Right ventricle myocardium superior (tissue), 1 donor: ENCODE measurements at places on chromosomes 11 and 22. TPM values are rescaled to one million over a fixed set of nuclear protein-coding genes. Genes with fewer than 3 reads are reported as not detected.
A peak's percentile ranks its signal among the peaks of the same experiment; 100 is the strongest.

Gene TM7SF2
- 72.4 TPM for total RNA-seq

Gene NPTXR
- 16.8 TPM for total RNA-seq

Gene CABP4
- total RNA-seq, result 0.75 TPM

Gene BTG4
- total RNA-seq, result not detected

Gene MIAT
- total RNA-seq, result 0.48 TPM

Gene NDUFS3
- total RNA-seq, result 350 TPM

Gene ZNF280B
- total RNA-seq, result 0.43 TPM

Gene RAB38
- 0.73 TPM for total RNA-seq

Gene CARNS1
- 15.0 TPM for total RNA-seq

Gene OR51F1
- not detected for total RNA-seq

Gene SIRT3
- 42.6 TPM for total RNA-seq

Gene NCAPH2
- 28.8 TPM for total RNA-seq

GRCh38 chr22:34776817-34777216 is 289.1 kb upstream of the ISX start:
- DNase-seq, result no peak

DNA sequence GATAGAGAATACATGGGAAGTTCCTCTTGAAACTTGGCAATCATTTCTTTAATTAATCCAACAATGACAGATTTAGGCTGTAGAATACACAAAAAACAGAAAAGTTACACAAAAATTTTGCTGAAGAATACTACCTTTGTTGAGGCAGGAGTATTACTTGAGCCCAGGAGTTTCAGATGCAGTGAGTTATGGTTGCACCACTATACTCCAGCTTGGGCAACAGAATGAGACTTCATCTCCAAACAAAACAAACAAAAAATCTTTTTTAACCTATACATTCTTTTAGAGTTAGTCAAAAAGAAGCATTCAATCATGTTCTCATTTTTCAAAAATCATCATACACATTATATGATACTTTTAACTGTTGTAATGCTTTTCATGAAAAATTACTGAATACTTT is 22.1 kb downstream of the UEVLD start:
- no peak for DNase-seq

DNA sequence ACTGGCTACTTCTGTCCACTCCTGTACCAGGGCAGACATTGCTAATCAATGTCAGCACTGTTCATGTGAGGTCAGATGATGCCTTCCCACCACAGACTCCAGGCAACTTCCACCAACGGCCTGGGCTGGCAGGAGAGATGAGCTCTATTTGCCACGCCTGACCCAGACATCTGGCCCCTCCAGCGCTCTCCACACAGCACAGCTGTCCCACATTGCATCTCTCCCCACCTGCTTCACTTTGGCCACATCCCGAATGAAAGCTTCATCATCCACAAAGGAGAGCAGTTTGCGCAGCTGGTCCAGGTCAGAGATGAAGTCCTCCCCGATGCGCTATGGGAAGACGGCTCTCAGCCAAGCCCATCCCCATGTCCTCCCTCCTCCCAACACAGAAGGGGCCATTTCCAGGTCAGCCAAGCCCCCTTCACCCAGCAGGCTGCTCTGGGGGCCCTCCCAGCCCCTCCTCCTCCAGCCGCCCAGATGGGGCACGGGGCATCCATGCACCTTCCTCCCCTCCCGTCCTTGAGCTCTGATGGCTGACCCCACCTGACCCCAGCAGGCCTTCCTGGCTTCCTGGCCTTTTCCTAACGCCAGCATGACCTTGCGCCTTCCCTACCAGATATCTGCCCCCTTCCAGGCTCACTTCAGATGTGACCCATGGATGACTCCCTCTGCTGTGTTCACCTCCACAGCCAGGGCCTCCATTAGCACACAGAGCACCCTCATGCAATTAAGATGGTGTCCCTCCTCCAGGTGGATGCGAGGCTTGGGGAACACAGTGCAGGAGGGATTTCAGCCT is 7.4 kb downstream of the PYGM start:
- DNase-seq, result peak; percentile 20

GRCh38 chr11:21896746-21897602 is 295.9 kb upstream of the ANO5 start:
- no peak for DNase-seq

- DNase-seq, result no peak
Measured at GRCh38 chr22:39600491-39601179, 30.1 kb downstream of the CACNA1I start.

GRCh38 chr22:26426924-26427323 is 2.1 kb upstream of the ASPHD2 start:
- no peak for DNase-seq

GRCh38 chr11:81869351-81870065 is 864.2 kb downstream of the FAM181B start:
- DNase-seq, result no peak

- DNase-seq, result no peak
Measured at GRCh38 chr11:86120807-86121206, 51.9 kb upstream of the PICALM start.

DNA sequence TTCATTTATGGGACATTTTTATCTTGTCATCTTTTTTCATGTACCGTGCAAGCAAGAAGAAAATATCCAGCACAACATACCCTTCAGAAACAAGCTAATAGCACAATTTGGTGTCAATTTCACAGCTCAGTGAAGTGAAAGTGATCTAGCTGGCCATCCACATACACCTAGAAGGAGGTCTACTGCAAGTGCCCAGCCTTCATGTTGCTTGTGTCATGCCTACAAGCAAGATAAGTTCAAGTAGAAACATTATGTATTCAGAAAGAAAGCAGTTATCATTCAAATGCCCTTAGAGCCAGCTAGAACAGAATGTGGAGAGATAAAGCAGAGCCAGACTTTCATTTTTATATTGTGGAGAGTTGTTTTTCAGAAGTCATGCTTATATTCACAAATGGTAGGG is 325.7 kb upstream of the PITPNB start:
- no peak for DNase-seq

DNA sequence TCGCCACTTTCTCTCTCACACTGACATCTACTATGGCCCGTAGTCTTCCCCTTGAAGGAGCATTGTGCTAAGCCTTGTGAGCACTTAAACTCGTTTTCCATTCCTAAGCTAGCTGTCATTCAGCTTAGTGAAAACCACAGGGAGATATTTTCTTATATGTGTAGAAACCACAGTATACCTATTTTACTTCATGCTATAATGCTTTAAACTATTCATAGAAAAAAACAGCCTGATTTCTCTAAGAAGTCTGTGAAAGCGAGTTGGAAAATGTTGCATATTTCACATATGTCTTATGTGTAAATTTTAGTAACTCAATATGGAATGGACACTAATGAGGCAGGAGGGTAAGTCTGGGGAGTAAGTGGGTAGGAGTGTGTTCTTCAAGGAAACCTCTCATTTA is 194.3 kb upstream of the CTSC start:
- no peak for DNase-seq

- DNase-seq, result no peak
Measured at GRCh38 chr11:639332-639955, 2.4 kb downstream of the DRD4 start.

GRCh38 chr11:20051469-20052399 is 108.5 kb downstream of the DBX1 start:
- DNase-seq, result no peak

DNA sequence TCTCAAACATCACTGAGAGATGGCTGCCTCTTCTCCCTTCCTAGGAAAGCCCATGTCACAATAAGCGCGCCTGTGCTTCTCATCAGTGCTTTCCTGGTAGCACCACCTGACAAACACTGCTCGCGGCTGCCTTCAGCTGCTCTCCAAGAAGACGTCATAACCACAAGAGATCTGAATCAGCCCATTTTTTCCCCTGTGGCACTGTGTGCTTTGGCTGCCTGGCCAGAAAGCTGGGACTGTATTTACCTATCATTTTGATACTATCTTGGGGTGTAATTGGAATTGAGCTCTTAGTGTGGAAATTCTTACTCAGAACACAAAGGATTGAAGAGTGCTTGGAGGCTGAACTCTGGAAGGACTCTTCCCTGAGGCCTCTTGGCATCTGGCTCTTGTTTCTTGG is 50.3 kb upstream of the EHF start:
- DNase-seq, result no peak

DNA sequence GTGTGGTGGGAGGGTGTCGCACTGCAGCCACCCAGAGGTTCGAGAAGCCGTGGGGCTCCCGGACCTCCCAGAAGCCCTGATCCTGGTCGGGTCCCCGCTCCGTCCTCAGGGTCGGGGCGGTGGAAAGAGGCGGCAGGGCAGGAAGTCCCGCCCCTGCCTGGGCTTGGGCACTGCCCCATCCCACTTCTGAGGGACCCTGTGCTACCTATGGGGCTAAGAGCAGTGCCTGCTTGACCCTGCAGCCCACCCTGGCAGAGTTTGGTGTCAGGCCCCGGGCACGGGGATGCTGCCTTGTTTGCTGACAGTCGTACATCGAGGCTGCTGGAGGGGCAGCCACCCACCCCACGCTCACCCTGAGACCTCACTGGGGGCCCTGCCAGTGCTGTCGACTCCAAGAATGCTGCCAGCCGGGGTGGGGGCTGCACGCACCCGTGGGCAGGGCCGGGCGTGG is 19.4 kb downstream of the RNH1 start:
- DNase-seq, result no peak

GRCh38 chr11:1073851-1074243 is 827 bp upstream of the MUC2 start:
- no peak for DNase-seq

DNA sequence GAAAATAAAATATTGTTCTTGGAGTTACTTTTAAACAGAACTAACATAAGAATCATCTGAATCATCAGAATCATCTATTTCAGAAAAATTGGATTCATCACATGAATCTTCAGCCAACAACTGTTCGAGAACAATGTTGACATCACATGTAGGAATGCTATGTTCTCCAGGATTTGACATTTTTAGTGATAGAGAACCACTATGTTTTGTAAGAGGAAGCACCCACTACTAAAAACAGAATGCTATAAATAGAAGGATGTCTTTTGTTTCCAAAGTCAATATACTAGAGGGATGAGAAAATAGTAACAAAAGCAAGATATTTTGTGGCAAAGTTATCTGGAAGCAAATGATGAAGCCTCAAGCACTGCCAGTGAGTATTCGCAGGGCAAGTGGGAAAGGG is 263.4 kb upstream of the DDI1 start:
- DNase-seq, result no peak

- no peak for DNase-seq
Measured at GRCh38 chr11:11931461-11932055, 76.9 kb downstream of the DKK3 start.

- no peak for DNase-seq
Measured at GRCh38 chr11:33708985-33709384, 8.4 kb upstream of the C11orf91 start.

DNA sequence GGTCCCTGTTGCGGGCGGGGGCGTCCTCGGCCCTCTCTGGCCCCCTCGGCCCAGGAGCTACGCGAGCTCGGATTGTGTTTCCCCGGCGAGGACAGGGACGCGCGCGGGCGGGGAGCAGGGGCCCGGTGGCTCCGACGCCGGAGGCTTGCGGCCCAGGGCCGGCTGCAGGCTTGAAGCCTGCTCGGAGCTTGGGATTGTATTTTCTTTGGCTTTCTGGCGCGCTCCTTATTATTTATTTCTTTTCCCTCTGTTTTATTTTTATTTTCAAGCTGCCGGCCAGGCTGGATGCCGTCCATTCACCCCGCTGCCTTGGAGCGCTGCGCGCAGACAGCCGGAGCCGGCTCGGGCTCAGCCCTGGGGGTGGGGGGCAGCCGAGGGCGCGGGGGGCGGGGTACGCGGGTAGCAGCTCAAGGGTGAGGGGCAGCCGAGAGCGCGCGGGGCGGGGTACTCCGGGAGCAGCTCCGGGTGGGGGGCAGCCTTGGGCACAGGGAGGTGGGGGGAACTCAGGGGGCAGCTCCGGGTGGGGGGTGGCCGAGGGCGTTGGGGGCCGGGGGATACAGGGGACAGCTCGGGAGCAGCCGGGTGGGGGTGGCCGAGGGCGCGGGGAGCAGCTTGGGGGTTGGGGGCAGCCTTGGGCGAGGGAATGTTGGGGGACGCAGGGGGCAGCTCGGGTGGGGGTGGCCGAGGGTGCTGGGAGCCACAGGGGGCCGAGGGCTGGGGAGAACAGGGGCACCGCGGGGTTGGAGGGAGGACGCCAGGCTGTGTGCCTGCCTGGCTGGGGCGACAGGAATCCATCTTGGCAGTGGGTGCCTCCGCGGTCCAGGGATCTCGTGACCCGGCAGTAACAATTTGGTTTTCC is 42.7 kb downstream of the KCNJ1 start:
- DNase-seq, result no peak

GRCh38 chr11:64996710-64997380 is at the start of gene BATF2:
TSS of gene BATF2 (minus strand) at chr11:64996971. CDS start at chr11:64996914, 57 bp downstream.
- DNase-seq, result peak; percentile 79

- DNase-seq, result no peak
Measured at GRCh38 chr22:21032037-21032867, at the start of gene SLC7A4. TSS of gene SLC7A4 (minus strand) at chr22:21032561. CDS start at chr22:21031812, 749 bp downstream.

DNA sequence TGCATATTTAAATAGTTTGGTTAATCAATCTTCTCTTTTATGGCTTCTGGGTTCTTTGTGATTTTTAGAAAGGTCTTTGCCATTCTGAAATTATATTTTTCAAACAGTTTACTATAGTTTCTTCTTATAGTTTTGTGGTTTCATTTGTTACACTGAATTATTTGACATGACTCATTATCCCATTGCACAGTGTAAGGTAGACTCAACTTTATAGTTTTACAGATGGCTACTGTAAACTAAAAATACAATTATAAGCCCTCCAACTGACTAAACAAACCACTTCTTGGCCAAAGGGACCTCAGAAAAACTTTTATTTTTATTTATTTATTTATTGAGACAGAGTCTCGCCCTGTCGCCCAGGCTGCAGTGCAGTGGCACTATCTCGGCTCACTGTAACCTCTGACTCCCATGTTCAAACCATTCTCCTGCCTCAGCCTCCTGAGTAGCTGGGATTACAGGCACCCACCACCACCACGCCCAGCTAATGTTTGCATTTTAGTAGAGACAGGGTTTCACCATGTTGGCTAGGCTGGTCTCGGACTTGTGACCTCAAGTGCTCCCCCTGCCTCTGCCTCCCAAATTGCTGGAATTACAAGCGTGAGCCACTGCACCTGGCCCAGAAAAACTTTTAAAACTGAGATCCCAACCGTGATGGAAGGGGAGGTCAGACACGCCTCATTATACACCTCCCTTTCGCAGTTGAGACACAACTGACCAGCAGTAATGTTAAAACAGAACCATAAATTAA is 14.1 kb upstream of the RAC2 start:
- no peak for DNase-seq

GRCh38 chr11:44788536-44789261 is 61.9 kb downstream of the TSPAN18 start:
- no peak for DNase-seq

- peak; percentile 80 for DNase-seq
Measured at GRCh38 chr11:66045177-66045639, 3.8 kb downstream of the GAL3ST3 start.

DNA sequence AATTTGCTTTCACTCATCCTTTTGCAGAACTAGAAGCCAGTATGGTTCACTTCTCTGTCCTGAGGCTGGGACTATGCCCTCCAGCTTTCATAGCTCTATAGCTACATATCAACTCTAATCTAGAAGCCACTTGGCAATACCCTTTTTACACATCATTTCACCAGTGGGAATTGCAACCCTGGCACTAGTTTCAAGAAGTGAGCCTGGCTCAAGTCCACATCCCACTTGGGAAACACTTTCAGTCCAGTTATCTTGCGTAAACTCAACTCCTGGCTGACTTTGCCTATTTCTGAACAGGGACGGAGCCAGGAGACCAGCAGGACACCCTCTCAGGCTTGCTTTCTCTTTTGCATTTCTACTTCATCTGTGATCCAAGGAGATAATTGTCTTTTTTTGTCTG is 19.9 kb upstream of the FAT3 start:
- peak; percentile 41 for DNase-seq
